ENCODE measurements at places on chromosomes 4 and X. TPM values are rescaled to one million over a fixed set of nuclear protein-coding genes. Genes with fewer than 3 reads are reported as not detected.

The XG gene
- total RNA-seq = 2.6 TPM

DNA sequence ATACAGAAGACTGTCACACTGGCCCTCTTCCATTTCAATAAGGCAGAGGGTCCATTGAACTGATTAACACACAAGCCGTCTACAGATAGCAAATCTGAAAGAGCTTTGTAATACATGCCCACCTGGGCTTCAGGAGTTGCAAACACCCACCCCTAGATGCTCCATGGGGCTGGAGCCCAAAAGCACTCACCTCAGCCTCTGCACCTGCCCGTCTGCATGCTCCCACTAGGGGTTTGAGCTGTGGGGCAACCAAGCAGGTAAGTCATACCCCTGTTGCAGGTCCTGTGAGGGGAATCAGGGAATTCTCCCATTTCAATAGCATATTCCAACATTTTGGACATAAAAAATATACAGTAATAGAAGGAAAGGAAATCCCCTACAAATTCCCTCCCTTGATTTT lies 243.0 kb upstream of the KCNIP4 start:
- DNase-seq = no peak

- DNase-seq = no peak
These were observed 5.1 kb downstream of the MECP2 start for GRCh38 chrX:154092371-154092770.

GRCh38 chr4:13597604-13598003 lies 29.9 kb downstream of the BOD1L1 start:
- no peak for DNase-seq

The ADH1A gene
- total RNA-seq = not detected

- DNase-seq = no peak
These were observed 132.2 kb downstream of the BMPR1B start for GRCh38 chr4:94889946-94890345.

The TASL gene
- total RNA-seq = 1.4 TPM

DNA sequence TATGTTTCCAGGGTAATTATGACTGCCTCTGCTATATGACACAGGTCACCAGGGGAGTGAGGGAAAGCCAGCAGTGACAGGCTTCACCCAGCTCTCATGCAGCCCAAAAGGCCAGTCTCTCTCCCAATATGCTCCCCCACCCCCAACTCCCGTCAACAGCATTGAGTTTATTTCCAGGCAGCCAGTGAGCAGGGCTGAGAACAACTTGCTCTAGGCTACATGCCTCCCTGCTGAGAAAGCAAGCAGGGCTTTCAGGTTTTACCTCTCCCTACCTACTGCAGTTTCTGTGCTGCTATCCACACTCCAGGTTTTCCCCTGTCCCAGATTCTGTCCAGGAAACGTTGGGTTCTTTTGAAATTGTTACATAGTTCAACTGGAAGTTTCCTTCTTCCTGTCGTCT lies 291.4 kb downstream of the PABPC4L start:
- DNase-seq = no peak

DNA sequence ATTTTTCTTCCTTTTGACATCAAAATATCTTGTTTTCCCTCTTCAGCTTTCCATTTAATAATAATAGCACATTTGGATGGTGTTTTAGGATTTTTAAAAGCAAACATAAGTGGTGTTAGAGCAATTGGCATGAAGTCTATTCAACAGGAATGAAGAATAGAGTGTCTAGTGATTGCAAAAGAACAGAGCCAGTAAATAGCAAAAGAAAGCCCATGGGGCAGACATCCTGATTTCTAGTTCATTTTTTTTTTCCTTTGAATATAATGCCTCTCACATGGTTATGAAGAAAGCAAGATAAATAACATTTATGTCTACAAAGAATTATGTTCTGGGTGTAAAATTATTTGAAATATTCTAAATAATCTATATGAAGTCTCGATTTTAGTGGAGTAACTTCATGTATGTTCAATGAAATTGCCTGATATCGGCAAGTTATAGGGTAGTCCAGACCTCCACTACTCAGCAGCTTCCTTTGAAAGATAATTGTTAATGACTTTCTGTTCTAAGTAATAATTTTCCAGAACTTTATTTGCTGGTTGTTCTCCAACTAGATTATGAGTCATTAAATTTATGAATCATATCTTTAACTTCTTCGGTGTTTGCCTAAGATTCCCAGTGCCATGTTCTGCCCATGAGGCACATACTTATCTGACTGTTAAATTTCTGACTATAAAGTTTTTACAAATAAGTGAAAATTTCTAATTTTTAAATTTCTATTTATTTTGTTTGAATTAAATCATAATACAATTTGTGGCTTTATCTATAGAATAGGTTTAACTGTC lies 587.9 kb downstream of the TLL1 start:
- DNase-seq = no peak

The TEX11 gene
- total RNA-seq = not detected

The GPRASP3 gene
- total RNA-seq = 1.8 TPM

- no peak for DNase-seq
These were observed 64.3 kb downstream of the MSN start for GRCh38 chrX:65731684-65732289.

The GPC3 gene
- total RNA-seq = 29.7 TPM

GRCh38 chr4:152016303-152016620 lies 255.5 kb upstream of the GATB start:
- no peak for DNase-seq

GRCh38 chrX:103734125-103734760 lies 23.5 kb downstream of the TMEM31 start:
- no peak for DNase-seq

- no peak for DNase-seq
These were observed 25.5 kb upstream of the MYOZ2 start for GRCh38 chr4:119110121-119110520.

- DNase-seq = no peak
These were observed 300.4 kb downstream of the LDB2 start for GRCh38 chr4:16597845-16598596.

- DNase-seq = no peak
These were observed 20.8 kb downstream of the GUCY1A1 start for GRCh38 chr4:155687380-155687982.

The DKC1 gene
- total RNA-seq = 40.5 TPM

DNA sequence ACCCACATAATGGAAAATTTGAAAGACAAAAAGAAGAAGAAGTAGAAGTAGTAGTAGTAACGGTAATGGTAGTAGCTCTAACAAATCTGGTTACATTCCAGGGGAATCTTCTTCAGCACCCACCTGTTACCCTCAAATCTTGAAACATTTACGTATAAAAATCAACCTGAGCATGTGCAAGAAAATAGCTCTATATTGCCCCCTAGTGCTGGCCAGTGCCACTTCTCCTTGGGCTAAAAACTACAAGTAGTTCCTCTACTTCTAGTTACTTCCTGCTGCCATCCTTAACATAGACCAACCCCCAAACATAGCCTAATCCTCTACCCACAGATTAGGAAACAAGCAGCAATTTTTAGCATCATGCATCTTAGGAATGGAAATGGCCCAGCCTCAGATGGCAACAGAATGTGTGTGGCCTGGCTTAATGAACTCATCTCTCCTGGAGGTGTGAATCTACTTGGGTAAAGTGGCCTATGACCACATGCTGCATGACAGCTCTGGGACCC lies 3.1 kb downstream of the PDGFC start:
- DNase-seq = peak; percentile 44

GRCh38 chr4:27326991-27327390 lies 466.4 kb downstream of the STIM2 start:
- no peak for DNase-seq

DNA sequence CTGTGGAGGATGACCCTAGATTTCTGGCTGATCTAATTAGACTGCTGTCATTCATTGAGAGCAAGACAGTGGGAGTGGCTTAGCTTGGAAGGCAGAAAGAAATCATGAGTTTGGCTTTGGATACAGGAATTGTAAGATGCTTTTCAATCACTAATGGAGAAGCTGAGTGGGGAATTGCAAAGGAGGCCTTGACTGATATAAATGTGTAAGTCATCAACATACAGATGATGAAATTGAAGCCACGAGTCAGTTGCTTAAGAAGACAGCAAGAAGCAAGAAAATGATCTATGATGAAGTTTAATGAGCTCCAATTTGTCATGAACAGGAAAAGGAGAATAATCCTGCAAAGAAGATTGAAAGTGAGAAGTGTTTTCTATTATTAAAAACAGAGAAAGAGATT lies 136.7 kb upstream of the C1QTNF7 start:
- DNase-seq = no peak

DNA sequence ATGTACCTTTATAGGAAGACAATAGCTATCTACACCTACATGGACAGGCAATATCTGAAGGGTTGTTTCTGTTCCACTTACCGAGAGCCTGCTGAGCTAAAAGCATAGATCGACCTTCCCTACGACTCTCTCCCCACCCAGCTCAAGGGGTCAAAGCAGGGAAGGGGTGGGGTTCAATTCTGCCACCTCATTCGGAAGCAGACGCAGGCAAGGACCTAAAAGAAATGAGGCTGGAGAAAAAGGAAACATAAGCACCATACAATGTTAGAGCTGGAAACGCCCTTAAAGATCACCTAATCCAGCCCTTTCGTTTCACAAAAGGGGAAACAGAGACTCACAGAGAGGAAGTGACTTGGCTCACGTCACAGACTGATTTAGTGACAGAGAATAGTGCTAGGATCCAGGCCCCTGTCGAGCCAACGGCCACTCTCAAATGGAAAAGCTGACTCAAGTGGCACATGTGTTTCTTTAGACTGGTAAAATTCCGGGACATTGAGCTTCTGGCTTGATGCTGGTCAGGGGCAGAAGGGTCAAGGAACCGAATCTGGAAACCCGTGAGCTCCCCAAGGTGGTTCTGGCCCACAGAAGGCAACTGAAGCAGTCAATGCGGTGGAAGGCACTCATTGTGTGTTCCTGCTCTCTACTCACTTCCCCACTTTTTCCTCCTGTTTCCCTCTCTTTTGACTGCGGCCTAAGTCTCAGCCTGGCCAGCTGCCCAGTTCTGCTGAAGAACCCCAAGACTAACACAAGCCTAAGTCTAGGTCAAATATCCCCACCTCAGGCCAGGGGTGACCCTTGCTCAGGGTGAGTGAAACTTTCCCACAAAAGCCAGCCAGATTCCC lies 7.5 kb downstream of the SEPTIN6 start:
- DNase-seq = no peak

The GAK gene
- 95.7 TPM for total RNA-seq

The RASSF6 gene
- total RNA-seq = 4.6 TPM

The TCEAL6 gene
- total RNA-seq = not detected

DNA sequence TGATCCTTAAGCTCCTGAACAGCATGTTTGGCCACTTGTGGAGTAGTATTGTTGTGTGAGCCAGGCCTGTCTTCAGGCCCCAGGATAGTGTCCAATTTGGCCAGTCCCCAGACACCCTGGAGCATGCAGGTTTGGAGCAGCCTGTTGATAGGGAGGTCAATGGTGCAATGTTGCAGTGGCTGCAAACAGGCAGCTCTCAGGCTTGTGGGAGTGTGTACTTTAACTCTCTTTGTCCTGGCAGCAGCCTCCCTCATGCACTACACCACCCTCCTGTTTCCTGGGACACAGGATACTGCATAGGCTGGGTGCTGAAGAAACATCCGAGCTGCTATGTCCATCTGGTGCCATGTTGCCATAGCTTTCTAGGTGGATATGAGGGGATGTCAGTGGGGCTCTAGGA lies 24.0 kb downstream of the TECRL start:
- no peak for DNase-seq

The ARHGAP6 gene
- 14.7 TPM for total RNA-seq

DNA sequence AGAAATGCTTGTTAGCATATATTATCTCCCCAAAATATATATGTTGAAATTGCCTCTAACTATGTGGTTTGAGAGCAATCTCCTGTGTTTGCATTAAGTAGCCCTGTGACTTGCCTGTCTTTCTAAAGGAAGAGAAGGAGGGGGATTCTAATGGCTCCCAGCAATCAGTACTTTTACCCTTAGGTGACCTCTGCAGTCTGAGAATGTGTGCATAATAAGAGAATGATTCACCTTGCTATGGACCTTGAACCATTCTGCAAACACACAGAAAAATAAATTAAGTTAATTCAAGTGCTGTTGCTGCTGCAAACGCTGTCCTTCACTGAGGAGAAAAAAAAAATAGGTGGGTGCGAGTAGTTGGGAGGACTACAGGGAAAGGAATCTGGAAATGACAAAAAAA lies 322.2 kb downstream of the IQCM start:
- DNase-seq = no peak

GRCh38 chr4:95181996-95182306 lies 366.8 kb downstream of the UNC5C start:
- no peak for DNase-seq

The PRDM8 gene
- total RNA-seq = 7.0 TPM

- DNase-seq = no peak
These were observed 161.0 kb upstream of the GPRIN3 start for GRCh38 chr4:89468602-89469001.

The PROM1 gene
- 0.64 TPM for total RNA-seq

DNA sequence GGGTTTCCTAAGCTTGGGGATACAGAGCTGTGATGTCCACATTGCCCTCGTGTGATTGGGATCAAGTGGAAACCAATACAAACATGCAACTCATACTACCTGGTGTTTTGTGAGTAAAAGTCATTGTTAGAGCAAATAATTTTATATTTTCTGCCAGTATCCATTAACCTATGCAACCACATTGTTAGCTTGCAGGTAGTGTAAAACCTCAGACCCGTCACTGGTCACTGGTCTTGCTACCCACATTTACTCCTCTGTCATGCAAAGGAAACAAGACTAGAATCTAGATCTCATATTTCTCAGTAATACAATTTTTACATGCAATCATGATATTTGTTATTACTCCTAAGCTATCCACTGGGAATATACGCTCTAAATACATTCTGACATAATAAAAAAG lies 324.3 kb upstream of the NDST4 start:
- DNase-seq = no peak

DNA sequence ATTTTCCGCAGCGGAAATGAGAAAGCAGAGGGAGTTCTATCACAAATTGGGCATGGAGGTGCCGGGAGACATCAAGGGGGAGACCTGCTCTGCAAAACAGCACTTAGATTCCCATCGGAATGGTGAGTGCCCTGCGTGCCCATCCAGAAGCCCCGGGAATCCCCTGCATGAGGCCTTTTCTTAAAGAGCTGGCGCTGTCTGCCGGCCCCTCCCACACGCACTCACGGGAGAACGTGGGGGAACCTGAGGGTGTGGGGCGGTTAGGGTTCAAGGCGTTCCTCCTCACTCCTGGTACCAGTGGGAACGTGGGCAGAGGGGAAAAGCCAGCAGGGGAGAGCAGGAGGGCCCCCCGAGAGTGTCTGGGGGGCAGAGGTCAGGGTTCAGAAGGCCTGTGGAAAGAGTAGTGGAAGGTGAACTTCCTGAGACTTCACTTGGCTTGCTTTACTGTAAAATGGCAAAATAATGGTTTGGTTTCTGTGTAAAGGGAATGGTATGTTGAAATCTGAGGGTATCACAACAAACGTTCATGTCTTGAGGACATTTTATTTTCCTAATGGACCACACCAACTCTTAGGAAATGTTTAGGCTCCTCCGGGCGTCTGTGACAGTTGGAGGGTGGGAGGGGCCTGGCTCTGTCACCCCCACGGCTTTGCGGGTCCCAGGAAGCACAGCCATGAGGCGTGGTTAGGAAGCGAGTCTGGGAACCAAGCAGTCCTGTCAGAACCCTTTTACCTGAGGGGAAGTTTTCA lies 38.0 kb downstream of the PCGF3 start:
- no peak for DNase-seq

DNA sequence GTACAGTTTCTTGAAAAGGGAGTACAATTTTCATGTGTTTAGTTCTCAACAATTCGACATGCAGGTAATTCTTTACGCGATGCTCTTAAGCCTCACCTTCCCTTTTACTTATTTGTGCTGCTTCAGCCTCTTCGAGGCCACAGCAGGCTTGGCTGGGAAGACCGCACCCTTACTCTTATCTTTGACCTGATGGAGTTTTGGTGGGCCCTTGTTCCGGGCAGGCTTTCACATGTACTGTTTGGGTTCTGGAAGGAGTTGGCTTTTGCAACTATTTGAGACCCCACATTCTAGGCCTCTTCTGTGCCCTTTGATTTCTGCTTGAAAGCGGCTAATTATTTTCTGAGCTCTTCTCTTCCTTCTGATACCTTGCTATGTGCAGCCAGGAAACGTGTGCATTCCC lies 60.2 kb downstream of the FAM193A start:
- no peak for DNase-seq

All from breast epithelium (tissue), 4 donors.